ENCODE measurements at places on chromosomes 4 and X.

DNA sequence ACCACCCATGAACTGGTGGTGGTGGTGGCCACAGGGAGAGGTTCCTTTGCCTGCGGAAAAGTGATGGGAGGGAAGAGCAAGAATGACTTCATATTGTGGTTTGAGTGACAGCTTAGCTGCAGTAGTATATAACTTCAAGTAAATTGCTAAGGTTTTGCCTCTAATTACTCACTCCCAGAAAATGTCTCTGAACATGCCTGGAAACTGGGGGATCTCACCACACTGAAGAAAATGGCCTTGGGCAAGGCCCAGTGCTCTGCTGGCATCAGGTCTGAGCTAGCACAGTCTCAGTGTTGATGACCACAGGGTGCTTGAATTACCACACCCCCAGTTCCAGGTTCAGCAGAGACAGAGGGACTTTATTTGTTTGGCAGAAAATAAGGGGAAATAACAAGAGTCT, 2085.4 kb downstream of the ARAP2 start:
- DNase-seq = no peak

DNA sequence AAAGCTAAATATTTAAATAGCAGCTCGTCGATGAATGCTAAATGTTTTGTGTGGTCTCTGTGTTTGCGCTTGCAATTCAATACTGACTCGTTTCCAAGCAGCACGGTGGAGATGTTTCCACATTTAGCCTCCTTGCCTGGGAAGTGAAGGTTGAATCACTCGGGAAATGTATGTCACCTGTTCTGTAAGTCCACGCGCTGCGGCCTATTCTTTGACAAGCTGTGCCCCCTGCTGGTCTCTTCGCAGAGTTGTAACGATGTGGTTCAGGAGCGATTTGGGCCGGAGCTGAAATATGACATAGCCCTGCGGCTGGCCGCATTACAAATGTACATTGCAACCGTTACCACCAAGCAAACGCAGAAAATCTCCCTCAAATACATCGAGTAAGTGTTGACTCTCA, 89.6 kb upstream of the PRPS2 start:
- DNase-seq = no peak

GRCh38 chr4:158826882-158827281, 58.1 kb downstream of the FNIP2 start:
- DNase-seq = no peak

DNA sequence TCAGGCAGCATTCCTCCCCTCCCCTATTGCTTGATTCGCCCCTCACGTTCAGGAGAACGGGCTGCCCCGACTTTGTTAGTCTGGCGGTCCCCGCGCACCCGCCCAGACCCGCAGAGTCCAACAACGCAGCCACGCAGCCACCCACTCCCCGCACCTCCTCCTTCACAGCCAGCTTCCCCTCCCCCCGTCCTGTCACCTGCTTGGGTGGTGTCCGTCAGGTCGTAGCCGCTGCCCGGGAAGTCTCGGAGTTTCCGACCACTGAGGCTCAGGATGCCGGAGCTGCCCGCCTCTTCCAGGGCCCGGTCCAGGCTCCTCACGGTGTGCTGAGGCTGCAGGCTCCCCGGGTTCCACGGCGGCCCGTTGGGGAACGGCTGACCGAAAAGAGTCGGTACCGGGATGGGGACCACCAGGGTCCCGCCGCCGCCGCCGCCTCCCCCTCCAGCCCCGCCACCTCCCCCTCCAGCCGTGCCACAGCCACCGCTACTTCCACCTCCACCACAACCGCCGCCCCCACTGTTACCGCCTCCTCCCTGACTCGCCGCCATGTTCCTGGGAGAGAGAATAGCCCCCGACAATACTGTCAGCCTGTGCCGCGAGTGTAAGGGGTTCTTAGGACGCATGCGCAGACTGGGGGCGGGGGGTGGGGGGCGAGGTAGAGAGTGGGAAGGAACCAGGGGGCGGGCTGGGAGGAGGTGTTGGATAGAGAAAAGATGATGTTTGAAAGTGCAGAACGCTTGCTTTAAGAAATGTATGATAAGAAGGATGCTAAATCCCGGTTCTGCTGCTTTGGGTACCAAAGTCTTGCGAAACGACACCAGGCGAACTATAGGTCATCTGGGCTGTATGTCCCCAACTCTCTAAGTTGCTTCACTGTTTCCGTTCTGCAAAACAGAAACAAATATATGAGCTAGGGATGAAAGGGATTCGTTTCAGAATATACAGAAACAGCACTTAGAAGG, at the start of gene LRCH2:
Gene LRCH2 (minus strand): TSS at position 600 of the 959 bp plus-strand sequence. CDS start 55 bp downstream, at position 545.
- DNase-seq = no peak

GRCh38 chr4:183499389-183499788, 5.5 kb upstream of the ING2 start:
- no peak for DNase-seq

GRCh38 chrX:30183554-30183953, 31.8 kb upstream of the MAGEB2 start:
- DNase-seq = no peak

DNA sequence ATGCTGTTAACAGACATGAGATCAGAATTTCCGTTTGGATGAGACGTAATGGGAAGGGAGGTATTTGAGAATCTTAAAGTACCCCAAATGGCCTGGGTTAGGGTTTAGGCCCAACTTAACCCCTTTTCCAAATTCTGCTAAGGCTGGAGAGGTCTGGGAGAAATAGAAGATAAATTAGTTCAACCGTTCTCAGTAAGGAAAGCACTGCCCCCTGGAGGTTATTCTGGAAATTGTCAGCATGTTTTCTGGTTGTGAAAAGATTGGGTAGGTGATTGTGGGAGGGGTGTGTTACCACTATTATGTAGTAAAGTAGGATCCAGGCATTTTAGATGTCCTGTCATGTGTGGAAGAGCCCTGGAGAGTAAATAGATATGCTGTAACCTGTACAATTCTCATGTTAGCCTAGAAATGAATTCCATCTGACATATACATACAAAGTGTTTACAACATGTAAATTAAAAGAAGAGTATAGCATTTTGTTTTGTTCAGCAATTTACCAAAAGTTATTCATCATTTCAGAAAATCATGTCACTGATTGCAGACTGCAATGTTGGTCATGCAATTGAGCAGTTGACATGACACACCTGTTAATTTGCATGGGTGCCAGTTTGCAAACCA, 26.8 kb upstream of the GRXCR1 start:
- DNase-seq = peak; percentile 14

GRCh38 chr4:151641167-151641566, 119.6 kb downstream of the GATB start:
- no peak for DNase-seq

DNA sequence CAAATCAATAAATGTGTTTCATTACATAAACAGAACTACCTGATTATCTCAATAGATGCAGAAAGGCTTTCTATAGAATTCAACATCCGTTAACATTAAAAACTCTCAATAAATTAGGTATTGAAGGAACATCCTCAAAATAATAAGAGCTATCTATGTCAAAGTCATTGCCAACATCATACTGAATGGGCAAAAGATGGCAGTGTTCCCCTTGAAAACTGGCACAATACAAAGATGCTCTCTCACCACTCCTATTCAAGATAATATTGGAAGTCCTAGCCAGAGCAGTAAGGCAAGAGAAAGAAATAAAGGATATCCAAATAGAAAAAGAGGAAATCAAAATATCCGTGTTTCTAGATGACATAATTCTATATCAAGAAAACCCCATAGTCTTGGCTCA, 466.4 kb downstream of the MAGEE1 start:
- DNase-seq = no peak

DNA sequence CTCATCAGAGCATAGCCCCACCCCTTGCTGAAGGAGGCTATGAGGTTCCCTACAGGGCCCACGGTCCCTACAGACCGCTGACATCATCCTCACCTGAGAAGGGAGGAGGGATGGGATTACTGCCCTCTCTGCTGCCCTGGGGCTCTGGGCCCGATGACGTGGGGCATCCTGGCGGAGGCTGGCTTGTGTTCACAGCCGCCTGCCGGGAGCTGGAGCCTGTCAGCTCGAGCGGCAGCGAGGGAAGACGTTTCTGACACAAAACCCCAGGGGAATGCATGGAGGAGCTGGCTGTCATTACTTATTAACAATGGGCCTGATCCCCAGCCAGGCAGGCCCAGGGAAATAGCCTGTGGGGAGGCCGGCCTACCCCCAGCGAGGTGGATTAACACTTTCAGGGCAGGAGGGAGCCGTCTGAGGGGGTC, 106.6 kb upstream of the ATP6AP2 start:
- no peak for DNase-seq

DNA sequence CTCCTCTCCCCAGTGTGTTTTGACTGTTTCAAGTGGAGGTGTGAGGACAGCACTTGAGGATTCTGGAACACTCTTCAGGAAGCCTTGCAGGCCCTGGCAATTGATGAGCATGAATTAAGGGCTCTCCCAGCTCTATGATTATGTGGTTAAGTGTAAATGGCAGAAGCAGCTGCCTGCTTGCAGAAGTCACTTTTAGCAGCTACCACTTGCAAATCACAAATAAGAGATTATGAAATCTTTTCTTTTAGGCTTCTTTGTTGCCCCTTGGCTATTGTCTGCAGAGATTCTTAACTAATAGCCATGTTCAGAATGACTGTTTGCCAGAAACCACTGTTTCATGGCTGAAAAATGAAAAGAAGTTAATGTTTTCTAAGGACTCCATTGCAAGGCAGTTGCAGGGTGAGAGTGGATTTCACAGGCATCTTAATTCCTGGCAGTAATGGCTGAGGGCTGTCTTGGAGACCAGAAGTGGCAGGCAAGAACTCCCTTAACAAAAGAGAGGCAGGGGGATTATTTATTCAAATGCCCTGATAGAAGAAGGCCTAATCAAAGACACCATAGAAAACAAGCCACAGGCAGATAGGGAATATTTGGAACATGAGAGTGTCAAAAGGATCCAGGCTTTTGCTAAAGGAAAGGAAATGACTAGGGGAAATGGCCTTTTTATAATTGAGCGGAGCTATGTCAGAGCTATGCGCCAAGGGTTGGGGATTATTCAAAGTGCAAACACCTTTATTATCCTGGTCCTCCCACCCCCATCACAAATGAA, 8.3 kb upstream of the HOPX start:
- no peak for DNase-seq

- DNase-seq = no peak
These were observed 1301.9 kb downstream of the PCDH7 start for GRCh38 chr4:32022071-32022470.

DNA sequence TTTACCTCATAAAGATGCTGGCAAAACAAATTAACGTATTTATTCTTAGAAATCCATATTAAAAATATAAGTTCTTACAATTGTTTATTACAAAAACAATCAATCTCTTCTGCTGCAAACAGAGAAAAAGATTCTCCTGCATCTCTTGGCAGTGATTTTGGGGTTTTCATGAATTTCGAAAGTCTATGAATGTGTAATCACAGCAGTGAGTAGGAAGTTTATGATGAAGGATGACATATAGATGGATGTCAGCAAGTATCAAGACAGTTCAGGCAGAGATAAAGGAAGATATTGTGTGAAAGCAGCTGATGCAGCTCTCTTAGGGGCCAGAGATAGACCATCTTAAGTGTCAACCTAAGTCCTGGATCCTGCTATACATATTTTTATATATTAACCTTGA, 196.9 kb upstream of the BANK1 start:
- no peak for DNase-seq
